MCF 10A (cell line): ENCODE measurements at places on chromosomes 5 and 9.

GRCh38 chr5:17720071-17720470 lies 85.8 kb downstream of the TAF11L14 start:
- DNase-seq: no peak

DNA sequence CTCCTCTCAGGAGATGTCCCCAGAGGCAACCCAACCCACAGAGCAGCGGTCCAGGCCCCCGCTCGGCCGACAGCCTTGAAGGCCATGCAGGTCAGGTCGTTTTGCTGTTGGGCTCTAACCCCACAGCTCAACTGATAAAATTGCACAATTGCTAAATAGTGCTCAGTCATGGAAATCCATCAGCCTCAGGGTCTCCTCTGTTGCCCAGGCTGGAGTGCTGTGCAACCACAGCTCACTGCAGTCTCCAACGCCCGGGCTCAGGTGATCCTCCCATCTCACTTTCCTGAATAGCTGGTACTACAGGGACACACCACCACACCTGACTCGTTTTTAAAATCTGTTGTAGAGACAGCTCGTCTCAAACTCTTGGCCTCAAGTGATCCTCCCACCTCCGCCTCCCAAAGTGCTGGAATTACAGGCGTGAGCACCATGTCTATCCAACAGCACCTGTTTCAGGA lies 18.3 kb downstream of the BRD3OS start:
- no peak for DNase-seq

- no peak for DNase-seq
Measured at GRCh38 chr9:27335075-27335474, 38.1 kb upstream of the EQTN start.

DNA sequence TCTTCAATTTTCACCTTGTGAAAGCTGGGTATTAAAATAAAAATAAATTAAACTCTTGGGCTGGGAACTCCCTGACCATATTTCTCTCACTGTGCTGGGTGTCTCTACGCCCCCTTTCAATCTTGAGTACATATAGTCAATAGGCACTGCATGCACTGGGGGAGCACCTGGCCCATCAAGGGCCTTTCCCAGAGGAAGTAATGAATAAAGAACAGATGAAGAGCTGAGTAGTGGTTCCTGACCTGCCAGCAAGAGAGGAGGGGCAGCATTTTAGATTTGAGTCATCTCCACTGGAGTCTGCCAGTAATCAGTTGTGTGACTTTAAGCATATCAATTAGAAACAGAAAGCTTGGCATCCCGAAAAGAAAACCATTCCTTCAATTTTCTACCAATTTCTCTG lies 6.2 kb downstream of the MAPKAP1 start:
- DNase-seq: peak; percentile 7

DNA sequence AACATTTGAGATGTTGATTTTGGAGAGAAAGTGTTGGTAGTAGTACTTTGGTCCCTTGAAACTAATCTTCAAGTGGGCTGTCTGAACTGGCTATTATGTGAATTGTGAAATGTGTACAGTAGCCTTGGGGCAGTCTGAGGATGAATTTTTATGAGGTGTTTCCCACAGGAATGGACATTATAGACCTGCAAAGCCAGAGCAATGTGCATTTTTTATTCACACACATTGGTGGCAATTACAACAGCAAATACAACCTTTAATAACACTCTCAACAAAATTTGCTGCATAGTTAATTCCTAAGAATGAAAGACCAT lies 147.0 kb downstream of the PAM start:
- DNase-seq: peak; percentile 36

GRCh38 chr5:16922430-16922829 lies 13.7 kb downstream of the MYO10 start:
- no peak for DNase-seq

GRCh38 chr9:21556581-21557427 lies 74.7 kb upstream of the IFNE start:
- DNase-seq: no peak

DNA sequence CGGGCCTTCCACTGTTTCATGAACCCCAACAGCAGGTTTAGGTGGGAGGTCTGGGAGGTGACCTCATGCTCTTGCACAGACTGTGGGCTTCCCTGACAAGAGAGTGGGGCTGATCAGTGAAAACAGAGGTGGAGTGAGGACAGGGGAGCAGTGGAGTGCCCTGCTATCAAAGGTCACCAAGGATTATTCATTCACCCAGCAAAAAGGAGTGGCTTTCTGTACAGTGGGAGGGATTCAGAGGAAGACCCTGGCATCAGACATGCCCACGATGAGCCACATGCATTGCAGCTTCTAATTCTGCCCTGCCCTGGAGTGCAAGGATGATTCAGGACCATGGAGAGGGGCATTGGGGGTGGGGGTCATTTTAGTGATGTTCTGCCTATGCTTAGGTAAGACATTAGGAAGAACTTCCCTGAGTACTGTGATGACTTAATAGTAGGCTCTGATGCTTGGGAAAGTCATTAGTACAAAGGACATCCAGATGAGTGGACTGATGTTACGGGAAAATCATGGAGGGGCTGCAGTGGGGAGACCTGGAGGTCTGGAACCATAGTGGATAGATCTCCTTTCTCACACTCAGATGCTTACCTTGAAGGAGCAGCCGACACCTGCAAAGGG lies 12.8 kb downstream of the TRAF1 start:
- DNase-seq: peak; percentile 45

DNA sequence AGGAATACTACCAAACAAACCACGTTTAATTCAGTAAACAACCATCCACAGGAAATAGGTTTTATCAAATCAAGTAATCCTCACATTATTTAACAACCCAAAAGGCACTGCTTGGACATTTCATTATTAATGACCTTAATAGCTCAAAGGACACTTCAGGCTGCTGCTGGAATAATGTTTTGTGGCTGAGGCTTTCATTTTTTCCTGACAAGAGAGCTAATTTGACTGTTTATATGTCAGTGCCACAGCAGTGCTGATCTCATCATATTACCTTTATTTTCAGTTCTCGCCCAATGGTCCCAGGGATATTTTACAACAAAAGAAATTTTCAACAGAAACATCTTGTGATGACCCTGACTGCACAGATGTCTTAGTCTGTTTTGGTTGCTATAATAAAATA lies 589.8 kb upstream of the GRAMD2B start:
- no peak for DNase-seq

- peak; percentile 45 for DNase-seq
Measured at GRCh38 chr5:78537821-78538220, 110.8 kb downstream of the LHFPL2 start.

GRCh38 chr9:33921967-33922895 lies 105.3 kb downstream of the UBE2R2 start:
- DNase-seq: peak; percentile 35

- DNase-seq: no peak
Measured at GRCh38 chr9:68540712-68541535, at the start of gene TMEM252. Gene TMEM252 (minus strand): TSS chr9:68540883. CDS start chr9:68540814, 69 bp downstream.
